ENCODE measurements at places on chromosomes 16 and 17.

DNA sequence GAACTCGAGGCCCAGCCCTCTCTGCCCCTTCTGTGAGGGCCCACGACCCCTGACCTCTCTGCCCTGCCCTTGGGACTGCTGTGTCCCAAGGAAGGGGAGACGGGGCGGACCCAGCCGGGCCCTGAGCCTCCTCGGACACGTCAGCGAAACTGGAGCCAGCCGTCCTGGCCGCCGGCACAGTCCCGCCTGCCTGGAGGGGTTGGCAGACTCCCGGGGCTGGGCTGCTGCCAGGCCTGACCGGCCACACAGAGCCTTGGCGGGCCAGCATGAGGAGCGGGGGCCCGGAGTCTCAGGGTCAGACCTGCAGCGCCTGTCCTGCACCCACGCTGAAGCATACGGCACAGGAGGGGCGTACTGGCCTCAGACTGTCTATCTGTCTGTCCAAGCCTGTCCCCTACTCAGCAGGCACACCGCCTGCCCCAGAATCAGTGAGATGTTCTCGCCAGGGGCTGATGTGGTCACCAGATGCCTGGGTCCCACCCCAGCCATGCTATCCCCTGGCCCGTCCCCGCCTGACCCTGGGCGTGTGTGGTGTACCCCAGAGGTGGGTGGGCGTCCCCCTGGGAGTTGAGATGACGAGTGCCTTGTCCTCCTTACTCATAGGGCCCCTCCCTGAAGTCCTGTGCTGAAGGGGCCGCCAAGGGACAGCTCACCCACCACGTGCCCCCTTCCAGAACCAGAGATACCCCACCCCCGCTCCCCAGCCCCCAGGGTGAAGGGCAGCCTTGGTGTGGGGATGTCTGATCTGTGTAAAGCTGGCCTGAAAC is 4.7 kb downstream of the VASN start:
- no peak for DNase-seq

GRCh38 chr16:19375561-19376158 is 42.0 kb upstream of the TMC5 start:
- DNase-seq = peak; percentile 3

DNA sequence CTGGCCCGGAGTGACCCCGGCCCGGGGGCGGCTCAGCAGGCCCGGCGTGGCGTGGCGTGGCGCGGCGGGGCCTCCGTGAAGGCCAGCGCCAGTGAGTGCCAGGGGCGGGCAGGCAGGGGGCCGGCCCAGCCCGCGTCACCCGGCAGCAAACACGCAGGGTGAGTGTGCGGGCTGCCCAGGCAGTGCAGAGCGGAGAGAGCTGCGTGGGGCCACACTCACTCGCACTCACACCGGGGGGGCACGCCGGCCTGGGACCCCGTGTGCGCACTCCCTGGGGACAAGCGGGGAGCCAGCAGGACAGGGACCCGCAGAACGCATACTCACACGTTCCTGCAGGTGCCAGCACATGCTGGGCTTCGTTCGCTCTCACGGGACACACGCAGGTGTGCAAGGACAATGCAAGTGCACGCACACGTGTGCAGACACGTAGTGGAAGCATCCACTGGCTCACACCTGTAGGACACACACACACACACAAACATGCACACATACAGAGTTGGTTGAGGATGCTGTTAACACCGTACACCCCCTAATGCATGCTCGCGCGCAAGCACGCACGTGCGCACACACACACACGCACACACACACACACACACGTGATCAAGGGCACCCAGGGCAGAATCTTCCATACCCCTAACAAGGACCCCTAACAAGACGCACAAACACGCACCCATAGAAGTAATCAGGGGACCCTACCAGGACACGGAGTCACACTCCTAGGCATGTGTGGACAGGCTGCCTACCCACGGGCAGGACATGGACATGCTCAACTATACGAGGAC is 7.7 kb downstream of the USP6 start:
- no peak for DNase-seq

- no peak for DNase-seq
Measured at GRCh38 chr17:4204190-4204589, 59.6 kb downstream of the ANKFY1 start.

GRCh38 chr16:47887496-47887895 is 268.3 kb downstream of the ABCC12 start:
- DNase-seq = no peak

DNA sequence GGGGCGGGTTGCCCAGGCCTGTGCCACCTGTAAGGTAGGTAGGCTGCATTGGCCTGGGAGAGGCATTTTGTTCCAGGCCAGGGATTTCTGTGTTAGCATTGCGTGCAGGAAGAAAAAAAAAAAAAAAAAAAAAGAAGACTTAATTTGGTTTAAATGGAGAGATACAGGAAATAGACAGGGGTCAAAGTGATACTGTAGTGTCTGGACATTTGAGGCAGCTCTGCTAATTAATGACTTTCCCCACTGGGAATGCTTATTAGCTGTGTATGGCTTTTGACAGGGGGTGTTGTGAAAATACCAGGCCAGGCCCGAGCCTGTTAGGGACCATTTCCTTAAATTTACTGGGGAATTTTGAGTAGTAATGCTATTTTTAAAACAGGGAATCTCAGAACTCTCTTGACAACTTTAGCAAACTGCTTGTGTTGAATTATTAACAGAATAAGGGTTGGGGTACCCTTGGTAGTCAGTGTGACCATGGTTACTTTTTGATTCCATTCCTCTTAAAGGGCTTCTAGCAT is 1.0 kb downstream of the MAP2K4 start:
- DNase-seq = no peak
